Fibroblast of lung (primary cell): ENCODE measurements at places on chromosomes 5 and 9. TPM values are rescaled to one million over a fixed set of nuclear protein-coding genes. Genes with fewer than 3 reads are reported as not detected.

- H3K27ac ChIP-seq = no peak overlapping the region
- H3K27me3 ChIP-seq = no peaks in the 10 kb centered on the region
- no peaks in the 10 kb centered on the region for H3K36me3 ChIP-seq
- H3K4me3 ChIP-seq = no peak overlapping the region
These were observed 537.8 kb upstream of the FTMT start for GRCh38 chr5:121313886-121314285.

DNA sequence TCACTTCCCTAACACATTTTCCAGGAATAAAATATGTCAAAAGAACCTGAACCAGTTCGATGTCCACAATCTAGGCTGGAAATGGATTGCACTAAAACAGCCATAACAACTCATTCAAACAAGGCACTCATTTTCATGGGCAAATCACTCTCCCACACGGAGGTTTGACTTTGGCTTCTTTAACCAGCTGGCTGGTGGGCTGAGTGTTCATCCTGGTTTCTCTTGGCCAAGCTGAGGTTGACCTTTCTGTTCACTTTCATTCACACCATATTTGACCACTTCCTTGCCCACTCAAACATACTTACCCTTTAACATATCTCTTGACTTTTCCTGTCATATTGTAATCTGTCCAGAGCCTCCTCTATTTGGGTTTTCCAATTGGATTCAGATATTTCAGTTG, 5.4 kb downstream of the IL7R start:
- H3K27me3 ChIP-seq = no peaks in the 10 kb centered on the region
- no peak overlapping the region for H3K4me3 ChIP-seq
- peaks cover 11% of the 10 kb centered on the region for H3K4me1 ChIP-seq
- peaks cover 4% of the 10 kb centered on the region for H3K36me3 ChIP-seq
- no peak for DNase-seq

DNA sequence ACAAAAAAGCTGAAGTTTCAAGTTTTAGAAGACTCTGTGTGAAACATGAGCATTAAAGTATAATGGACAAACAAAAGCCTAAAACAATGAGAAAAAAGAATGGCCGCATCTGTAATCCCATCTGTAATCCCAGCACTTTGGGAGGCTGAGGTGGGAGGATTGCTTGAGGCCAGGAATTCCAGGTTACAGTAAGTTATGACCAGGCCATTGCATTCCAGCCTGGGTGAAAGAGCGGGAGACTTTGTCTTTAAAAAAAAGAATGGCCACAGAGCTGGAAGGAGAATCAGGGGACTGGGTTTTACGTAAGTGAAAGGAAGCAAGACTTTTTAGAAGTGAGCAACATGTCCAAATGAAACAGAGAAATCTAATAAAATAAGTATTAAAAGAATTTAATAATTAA, 2.6 kb upstream of the ATG10 start:
- no peak overlapping the region for H3K27ac ChIP-seq
- DNase-seq = no peak
- H3K36me3 ChIP-seq = no peaks in the 10 kb centered on the region
- no peaks in the 10 kb centered on the region for H3K4me1 ChIP-seq
- H3K4me3 ChIP-seq = no peak overlapping the region
- H3K27me3 ChIP-seq = no peaks in the 10 kb centered on the region

DNA sequence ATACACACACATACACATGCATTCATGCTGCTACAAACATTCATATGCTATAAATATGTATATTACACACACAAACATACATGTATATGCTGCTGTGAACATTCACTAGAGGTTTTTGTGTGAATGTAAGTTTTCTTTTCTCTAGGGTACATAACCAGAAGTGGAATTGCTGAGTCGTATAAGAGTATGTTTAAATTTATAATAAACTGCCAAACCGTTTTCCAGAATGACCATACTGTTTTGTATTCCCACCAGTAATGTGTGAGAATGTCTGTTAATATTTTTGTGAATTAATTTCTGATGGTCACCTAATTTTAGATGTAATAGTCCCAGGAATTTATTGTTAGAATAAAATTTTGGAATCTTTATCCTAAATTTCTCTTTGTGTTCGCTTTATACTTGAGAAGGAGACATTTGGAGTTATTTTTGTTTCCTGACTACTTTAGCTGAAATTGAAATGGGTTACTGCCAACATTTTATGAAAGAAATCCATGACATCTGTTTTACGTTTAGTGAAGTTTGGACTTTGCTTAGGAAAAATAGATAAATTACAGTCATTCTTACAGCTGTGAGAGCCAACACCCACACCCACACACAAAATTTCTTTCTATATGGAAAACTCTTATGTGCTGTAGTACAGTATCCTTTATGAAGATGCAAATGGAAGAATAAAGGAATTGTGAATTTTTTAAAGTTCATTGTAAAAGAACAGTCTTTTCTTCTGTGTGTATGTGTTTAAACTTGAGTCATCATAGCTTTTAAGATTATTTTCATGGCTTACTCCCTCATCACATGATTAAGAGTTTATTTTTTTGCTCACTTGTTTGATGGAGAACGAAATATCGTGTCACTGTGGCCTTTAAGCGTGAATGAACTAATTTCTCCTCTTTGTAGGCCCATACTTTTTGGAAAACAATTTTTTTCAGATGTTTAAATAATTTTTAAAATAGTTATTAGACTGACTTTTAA, 24.3 kb downstream of the CENPP start:
- H3K27ac ChIP-seq = peak overlapping the region; percentile 3
- no peaks in the 10 kb centered on the region for H3K27me3 ChIP-seq
- peak; percentile 61 for DNase-seq
- no peak overlapping the region for H3K4me3 ChIP-seq

DNA sequence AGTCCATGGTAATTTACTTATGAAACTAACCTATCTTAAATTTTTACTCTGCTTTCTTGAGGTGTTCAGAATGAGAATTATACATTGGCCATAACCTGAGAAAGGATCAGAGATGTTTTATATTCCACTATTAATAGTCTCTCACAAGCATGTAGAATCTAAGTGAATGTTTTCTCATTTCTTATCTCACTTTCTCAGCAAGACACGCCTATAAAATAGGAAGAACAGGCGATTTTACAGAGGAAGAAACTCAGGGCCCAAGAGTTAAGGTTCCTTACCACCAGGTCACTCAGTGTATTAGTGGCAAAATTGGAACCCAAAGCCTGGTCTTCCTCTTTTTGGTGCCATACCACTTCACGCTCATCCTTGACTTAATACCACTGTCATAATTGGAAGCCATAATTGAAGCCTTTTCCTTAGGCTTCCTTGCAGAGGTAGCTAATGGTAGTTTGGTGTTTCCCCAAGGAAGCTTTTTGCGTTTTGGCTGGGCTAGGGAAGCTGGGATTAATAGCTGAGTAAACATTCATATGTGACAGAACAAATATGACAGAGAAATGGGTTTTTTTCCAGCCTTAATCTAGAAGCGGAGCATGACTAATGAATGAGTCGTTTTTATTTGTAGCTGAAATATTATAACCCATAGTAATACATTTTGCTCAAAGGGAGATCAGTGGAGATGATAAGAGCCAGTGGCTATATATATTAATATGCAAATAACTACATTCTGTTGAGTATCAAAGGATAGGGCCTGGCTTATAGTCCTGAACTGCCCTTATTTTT, 16.9 kb downstream of the HMGXB3 start:
- H3K27me3 ChIP-seq = no peaks in the 10 kb centered on the region
- H3K27ac ChIP-seq = no peak overlapping the region
- peak; percentile 48 for DNase-seq
- H3K4me3 ChIP-seq = no peak overlapping the region
- peaks cover 18% of the 10 kb centered on the region for H3K36me3 ChIP-seq

DNA sequence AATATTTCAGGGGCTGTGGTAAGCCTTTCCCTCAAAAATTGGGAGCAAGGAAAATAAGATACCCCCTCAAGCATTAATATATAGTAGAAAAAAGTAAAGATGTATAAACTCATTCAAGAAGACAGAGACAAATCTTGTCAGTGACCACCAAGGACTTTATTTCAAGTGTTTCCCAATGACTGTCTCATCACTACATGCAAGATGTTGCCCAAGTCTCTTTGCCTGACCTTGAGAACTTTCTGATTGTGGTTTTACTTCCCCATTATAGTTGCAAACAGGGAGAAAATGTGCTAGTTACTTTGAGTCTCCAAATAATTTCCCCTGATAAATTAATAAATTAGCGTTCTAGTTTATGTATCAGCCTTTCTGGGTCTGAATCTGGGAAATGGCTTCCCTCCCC, 4.0 kb upstream of the SLC46A2 start:
- H3K27ac ChIP-seq = no peak overlapping the region
- no peaks in the 10 kb centered on the region for H3K4me1 ChIP-seq
- H3K36me3 ChIP-seq = no peaks in the 10 kb centered on the region
- H3K27me3 ChIP-seq = no peaks in the 10 kb centered on the region
- no peak for DNase-seq

DNA sequence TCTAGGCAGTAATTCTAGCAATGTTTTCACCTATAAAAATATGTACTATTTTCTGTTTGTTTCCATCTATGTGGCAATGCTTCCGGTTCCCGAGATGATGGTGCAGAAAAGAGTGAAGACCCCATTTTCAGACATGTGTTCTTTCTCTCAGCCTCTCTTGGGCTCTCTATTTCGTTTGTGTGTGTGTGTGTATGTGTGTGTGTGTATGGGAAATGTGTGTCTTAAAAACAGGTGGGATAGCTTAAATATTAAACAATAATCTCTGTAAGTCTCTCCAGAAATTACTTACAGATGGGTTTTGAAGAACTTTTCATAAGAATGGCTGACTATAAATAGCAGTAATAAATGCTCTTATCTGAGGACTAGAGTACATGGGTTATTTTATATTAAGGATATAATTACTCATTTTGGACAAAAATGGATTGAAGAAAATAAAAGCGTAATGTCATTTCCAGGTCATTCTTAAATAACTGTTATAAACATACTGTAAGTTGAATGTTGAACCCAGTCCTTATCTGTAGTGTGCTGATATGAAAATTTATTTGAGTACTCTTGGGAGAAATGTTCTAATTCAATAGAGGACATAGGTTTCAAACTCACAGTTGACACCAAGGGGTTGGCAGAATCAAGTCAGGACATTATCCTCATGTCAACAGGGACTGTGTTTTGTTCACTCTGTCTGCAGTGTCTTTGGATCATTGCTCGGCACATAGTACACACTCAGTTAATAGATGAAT, 31.1 kb downstream of the PCSK5 start:
- H3K36me3 ChIP-seq = no peaks in the 10 kb centered on the region
- H3K4me3 ChIP-seq = no peak overlapping the region
- H3K4me1 ChIP-seq = no peaks in the 10 kb centered on the region
- no peaks in the 10 kb centered on the region for H3K27me3 ChIP-seq
- DNase-seq = no peak
- H3K27ac ChIP-seq = no peak overlapping the region

DNA sequence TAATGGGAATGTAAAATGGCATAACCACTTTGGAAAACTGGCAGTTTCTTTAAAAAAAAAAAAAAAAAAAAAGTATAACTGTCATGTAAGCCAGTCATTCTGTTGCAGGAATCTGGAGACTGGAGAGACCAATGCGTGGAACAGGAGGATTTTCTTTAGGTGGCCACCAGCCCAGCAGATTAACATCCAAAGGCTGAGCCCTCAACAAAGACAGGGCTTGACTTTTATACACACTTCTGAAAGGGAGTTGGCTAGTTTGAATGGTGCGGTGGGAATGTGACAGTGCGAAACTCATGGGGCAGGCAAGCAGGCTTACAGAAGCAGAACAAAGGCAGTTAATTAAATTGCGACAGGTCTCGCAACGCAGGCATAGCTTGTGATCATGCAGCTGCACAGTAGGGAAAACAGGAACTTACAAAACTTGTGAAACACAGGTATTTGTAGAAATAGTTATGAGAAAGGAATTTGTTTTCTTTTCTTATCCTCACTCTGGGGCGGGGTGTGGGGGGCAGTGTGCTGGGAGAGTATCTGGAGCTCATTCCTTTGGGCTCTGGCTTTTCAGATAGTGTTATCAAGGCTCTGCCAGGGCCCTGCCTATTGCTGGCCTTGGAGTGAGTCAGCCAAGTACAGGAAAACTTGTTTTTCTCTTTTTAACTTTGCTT, 12.0 kb downstream of the UIMC1 start:
- H3K27ac ChIP-seq = no peak overlapping the region
- no peak overlapping the region for H3K4me3 ChIP-seq
- no peaks in the 10 kb centered on the region for H3K36me3 ChIP-seq
- H3K27me3 ChIP-seq = no peaks in the 10 kb centered on the region
- peak; percentile 88 for DNase-seq
- H3K4me1 ChIP-seq = peaks cover 4% of the 10 kb centered on the region

GRCh38 chr5:69029292-69029691, 64.5 kb upstream of the SLC30A5 start:
- no peak overlapping the region for H3K27ac ChIP-seq
- no peaks in the 10 kb centered on the region for H3K36me3 ChIP-seq
- H3K4me3 ChIP-seq = no peak overlapping the region
- DNase-seq = no peak

GRCh38 chr5:167478188-167478587, 813.3 kb upstream of the WWC1 start:
- DNase-seq = peak; percentile 76
- H3K36me3 ChIP-seq = no peaks in the 10 kb centered on the region
- H3K4me3 ChIP-seq = no peak overlapping the region
- H3K4me1 ChIP-seq = no peaks in the 10 kb centered on the region
- no peaks in the 10 kb centered on the region for H3K27me3 ChIP-seq

DNA sequence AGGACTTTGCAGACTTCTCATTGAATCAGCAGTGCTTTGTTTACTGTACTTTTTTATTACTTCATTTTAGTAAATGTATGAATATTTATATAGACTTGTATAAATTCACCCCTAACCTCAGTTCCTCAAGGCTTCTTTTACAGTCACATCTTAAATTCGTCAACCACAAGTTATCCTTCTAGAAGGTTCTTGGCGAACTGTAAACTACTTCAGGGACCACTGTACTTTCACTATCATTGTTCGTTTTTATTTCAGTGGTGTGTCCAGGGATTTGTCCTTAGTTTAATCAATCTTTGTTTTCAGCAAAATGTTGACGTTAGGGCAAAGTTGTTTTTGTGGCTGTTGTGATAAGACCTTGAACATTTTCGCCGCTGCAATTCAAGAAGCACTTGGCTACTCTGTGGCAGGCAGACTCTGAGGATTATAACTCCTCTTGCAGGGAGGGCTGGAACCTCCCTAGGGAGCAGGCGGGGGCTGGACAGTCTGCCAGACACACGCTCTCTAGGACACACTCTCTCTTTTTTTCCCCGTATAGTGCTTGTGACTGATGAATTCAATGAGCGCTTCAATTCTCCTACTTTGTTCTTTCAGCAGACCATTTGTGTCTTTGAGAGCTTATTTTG, 252.8 kb downstream of the FBXL7 start:
- H3K27me3 ChIP-seq = no peaks in the 10 kb centered on the region
- H3K4me3 ChIP-seq = peak overlapping the region; percentile 35
- H3K27ac ChIP-seq = no peak overlapping the region
- no peaks in the 10 kb centered on the region for H3K36me3 ChIP-seq

Gene RASGRF2
- total RNA-seq = 12.1 and 19.5 TPM in 2 replicates

Gene SLC38A9
- 46.2 and 49.7 TPM in 2 replicates for total RNA-seq

Gene IL33
- 1.3 and 19.3 TPM in 2 replicates for total RNA-seq

Gene NUTM2F
- total RNA-seq = not detected in 2 replicates

Gene PDCD1LG2
- 4.9 and 6.9 TPM in 2 replicates for total RNA-seq

Gene SLC28A3
- total RNA-seq = under 0.01 and 0.17 TPM in 2 replicates

Gene FBP2
- not detected in 2 replicates for total RNA-seq

Gene ENHO
- total RNA-seq = under 0.01 TPM in 1 of 2 replicates, not detected in the other

Gene SPINK7
- not detected in 2 replicates for total RNA-seq

Gene SMIM33
- total RNA-seq = not detected in 2 replicates

Gene POMT1
- 24.9 and 36.7 TPM in 2 replicates for total RNA-seq
